ENCODE measurements at places on chromosomes 11 and 22.

DNA sequence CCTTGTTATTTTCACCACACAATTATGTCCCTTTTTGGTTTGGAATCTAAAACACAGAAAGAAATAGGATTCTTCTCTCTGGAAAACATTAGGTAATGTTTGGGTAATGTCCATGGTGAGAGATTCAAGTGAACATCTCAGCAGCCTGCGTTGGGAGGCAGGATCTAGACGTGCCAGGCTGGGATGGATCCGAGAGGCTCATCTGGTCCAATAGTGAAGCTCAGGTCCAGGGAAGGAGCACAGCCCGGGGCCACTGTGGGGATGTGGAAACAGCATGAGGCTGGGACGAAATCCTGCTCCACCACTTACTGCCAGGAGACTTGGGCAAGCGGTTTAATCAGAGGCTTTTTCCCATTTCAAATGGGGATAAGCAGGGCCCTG, 109.9 kb downstream of the CSNK2A3 start:
- no peak for DNase-seq

DNA sequence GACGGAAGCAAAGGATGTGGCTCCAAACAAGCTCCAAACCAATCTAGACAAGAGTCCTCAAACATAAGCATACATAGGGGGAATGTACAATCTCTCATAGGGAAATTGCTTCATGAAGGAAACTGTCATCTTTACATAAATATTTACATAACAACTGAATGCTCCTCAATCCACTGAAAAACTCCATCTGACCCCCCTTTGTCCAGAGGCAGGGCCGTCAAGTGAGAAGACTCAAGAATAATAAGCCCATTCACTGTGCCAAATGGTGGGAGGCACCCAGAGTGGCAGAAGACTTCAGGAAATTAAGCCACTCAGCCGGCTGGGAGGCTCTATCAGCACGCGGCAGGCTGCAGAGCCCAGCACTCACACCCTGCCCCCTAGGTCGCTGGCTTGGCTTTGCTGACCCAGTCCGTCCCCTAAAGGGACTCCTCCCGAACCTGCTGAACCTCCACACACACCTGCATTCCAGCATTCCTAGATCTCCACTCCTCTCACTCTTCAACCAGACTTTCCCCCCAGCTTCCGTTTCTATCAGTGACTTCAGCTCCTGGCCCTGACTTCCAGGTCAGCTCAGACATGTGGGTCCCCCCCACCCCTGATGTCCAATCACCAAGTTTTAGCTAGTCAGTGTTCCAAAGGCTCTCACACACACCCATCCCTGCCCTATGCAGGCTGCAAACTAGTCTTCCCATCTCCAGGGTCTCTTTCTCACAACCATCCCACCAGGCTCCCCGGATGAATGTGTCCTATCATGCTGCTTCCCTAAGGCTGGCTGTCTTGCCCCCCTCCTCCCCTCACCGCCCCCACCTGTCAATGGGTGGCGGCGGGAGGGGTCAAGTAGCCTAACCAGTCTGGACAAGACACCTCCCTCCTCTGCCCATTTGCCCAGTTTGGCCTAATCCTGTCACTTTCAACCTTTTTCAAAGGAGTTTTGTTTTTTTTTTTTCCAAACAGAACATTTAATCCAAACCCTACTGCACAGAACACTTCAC, 11.3 kb downstream of the VPS37C start:
- no peak for DNase-seq

- DNase-seq: no peak
These were observed 51.4 kb downstream of the GRIK4 start for GRCh38 chr11:120562806-120563425.

DNA sequence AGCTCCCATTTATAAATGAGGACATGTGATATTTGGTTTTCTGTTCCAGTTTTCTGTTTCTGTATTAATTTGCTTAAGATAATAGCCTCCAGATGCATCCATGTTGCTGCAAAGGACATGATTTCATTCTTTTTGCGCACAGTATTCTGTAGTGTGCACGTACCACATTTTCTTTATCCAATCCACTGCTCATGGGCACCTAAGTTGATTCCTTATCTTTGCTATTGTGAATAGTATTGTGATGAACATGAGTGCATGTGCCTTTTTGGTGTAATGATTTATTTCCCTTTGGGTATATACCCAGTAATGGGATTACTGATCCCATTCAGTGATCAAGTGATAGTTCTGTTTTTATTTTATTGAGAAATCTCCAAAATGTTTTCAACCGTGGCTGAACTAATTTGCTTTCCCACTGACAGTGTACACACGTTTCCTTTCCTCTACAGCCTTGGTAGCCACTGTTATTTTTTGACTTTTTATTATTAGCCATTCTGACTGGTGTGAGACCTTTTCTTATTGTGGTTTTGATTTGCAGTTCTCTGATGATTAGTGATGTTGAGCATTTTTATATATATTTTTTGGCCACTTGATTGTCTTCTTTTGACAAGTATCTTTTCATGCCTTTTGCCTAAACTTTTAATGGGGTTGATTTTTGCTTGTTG, 226.0 kb upstream of the ANO3 start:
- no peak for DNase-seq

GRCh38 chr11:17673951-17674350, 45.4 kb upstream of the MYOD1 start:
- peak; percentile 27 for DNase-seq
